ENCODE measurements at places on chromosomes 7 and 10. TPM values are rescaled to one million over a fixed set of nuclear protein-coding genes. Genes with fewer than 3 reads are reported as not detected.

The EPO gene
- not detected for total RNA-seq

The FAM131B gene
- 0.29 TPM for total RNA-seq

The NET1 gene
- 47.7 TPM for total RNA-seq

The GALNT17 gene
- total RNA-seq: not detected

DNA sequence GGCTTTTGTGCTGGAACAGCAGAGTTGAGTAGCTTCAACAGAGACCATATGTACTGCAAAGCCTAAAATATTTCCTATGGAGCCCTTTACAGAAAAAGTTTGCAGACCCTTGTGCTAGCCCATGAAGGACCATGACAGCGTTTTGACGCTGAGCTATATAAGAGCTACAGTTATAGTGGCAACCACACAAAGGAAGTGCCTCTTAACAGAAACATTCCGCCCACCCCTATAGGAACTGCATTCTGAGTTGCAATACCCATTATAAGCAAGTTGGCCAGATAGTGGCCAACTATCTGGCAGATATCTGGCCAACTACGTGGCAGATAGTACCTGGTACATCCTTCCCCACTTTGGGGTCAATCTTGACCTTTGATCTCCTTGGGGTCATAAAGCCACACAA lies 47.5 kb upstream of the DMBT1 start:
- H3K4me1 ChIP-seq: peaks cover 20% of the 10 kb centered on the region
- no peak for DNase-seq
- H3K4me3 ChIP-seq: no peak overlapping the region
- H3K36me3 ChIP-seq: no peaks in the 10 kb centered on the region

DNA sequence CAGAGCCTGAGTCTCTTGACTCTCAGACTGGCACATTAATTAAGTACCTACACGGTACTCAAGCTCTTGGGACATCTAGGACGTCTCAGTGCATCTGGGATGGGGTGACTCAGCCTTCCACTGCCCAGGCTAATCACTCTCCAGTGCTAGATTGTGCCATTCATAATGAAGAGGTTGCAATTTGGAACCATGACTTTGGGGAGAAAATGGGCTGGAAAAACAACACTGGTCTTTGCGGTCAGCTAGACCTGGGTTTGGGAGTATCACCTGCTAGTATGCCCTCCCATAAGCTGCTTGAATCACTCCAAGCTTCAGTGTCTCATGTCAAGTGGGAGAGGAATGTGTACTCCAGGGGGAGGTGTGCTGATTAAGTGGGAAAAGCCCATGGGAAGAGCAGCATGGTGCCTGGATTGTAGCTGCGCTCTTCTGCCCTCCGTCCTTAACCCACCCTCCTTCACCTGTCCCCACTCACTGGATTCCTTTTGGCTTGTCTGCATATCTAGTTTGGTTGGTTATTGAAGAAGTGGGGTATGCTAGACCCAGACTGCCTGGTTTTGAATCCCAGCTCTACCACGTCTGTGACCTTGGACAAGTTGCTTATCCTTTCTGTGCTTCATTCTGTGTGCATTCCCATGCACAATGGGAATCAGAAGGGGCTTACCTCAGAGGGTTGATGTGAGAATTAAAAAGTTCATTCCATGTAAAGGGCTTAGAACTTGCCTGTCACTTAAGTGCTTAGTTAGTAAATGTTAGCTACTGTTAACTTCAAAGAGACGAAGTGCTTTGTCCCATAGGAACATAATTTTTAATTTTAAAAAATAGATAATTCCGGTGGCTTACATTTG lies 3.8 kb downstream of the NFE2L3 start:
- no peaks in the 10 kb centered on the region for H3K27me3 ChIP-seq
- H3K27ac ChIP-seq: peak overlapping the region; percentile 78
- H3K36me3 ChIP-seq: peaks cover 18% of the 10 kb centered on the region
- peak overlapping the region; percentile 68 for H3K4me3 ChIP-seq

DNA sequence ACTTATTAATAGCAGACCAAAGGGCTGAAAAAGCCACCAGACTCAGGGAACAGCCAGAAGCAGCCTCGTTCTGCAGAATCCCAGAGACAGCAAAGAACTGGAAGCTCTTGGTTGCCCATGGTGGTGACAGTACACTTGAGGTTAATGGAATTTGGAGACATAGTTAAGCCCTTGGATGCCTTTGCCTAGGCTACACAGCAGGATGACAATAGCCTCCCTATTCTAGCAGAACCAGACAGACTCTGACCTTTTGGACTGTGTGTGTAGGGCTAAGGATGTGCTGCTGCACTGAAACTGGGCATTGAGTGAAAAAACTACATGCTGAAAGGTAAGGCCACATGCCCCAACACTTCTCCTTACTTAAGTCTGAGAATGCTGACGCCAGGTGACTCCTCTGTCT lies 22.7 kb downstream of the OTUD1 start:
- H3K27ac ChIP-seq: no peak overlapping the region
- H3K4me3 ChIP-seq: no peak overlapping the region
- H3K4me1 ChIP-seq: no peaks in the 10 kb centered on the region
- no peak for DNase-seq

DNA sequence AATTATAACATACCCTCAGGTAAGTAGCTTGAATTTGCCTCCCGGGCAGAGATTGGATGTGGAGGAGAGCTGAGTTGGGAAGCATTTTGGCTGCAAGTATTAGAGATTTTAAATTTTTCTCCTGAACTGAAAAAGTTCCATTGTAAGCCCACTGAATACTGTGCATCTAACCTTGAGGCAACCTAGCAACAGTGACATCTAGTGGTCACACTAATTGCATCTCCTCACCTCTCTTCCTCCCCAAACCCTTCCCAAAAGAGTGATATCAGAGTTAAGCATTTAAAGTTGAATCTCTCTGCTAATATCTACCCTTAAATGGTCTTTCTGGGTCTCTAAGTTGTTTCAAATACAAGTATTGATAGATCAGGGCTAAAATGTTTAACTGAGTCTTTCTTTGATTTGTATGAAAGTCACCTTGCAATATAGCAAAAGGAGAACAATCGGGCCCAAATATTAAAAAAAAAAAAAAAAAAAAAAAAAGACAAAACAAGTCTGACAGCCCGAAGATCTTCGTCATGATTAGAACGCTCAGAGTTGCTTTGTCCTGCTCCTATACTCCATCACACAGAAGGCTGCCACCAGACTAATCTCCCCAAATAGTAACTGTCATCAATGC lies 40.4 kb upstream of the DLX5 start:
- H3K4me3 ChIP-seq: no peak overlapping the region
- H3K27ac ChIP-seq: no peak overlapping the region
- H3K27me3 ChIP-seq: peaks cover 20% of the 10 kb centered on the region
- DNase-seq: peak; percentile 37
- H3K4me1 ChIP-seq: no peaks in the 10 kb centered on the region
- H3K36me3 ChIP-seq: no peaks in the 10 kb centered on the region

GRCh38 chr10:17335065-17335464 lies 107.0 kb downstream of the VIM start:
- no peak overlapping the region for H3K27ac ChIP-seq
- H3K4me1 ChIP-seq: peaks cover 2% of the 10 kb centered on the region
- H3K4me3 ChIP-seq: no peak overlapping the region
- peaks cover 4% of the 10 kb centered on the region for H3K27me3 ChIP-seq

GRCh38 chr7:24343614-24344013 lies 59.6 kb downstream of the NPY start:
- peaks cover 3% of the 10 kb centered on the region for H3K27me3 ChIP-seq
- no peak for DNase-seq
- H3K27ac ChIP-seq: no peak overlapping the region
- H3K36me3 ChIP-seq: no peaks in the 10 kb centered on the region

DNA sequence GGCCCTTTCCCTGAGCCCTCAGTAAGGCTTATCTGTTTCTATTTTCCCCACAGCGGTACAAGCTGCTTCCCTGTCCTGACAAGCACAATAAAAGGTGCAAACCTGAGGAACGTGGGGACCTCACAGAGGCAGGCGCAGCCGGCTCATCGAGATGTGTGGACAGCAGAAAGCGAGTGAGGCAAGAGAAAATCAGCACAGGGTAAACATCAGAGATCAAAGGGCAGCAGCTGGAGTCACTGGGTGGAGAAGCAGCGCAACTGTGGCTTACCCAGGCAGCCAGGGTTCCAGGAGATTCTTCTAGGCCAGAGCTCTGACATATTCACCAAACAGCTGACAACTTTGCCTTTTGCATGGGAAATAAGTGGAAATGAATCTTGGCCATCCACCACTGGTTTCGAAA lies 212.6 kb downstream of the WDR11 start:
- H3K27ac ChIP-seq: no peak overlapping the region
- peaks cover 2% of the 10 kb centered on the region for H3K27me3 ChIP-seq
- no peak overlapping the region for H3K4me3 ChIP-seq
- H3K36me3 ChIP-seq: no peaks in the 10 kb centered on the region

- no peaks in the 10 kb centered on the region for H3K36me3 ChIP-seq
- DNase-seq: no peak
- H3K27ac ChIP-seq: no peak overlapping the region
- no peak overlapping the region for H3K4me3 ChIP-seq
- H3K27me3 ChIP-seq: no peaks in the 10 kb centered on the region
- no peaks in the 10 kb centered on the region for H3K4me1 ChIP-seq
Measured at GRCh38 chr10:77458986-77459590, 178.5 kb downstream of the KCNMA1 start.

- H3K4me3 ChIP-seq: no peak overlapping the region
- no peak overlapping the region for H3K27ac ChIP-seq
- no peaks in the 10 kb centered on the region for H3K36me3 ChIP-seq
- peak; percentile 75 for DNase-seq
- peaks cover 3% of the 10 kb centered on the region for H3K4me1 ChIP-seq
- H3K27me3 ChIP-seq: no peaks in the 10 kb centered on the region
Measured at GRCh38 chr10:68156373-68157185, 47.3 kb downstream of the MYPN start.

GRCh38 chr10:96053985-96054384 lies 10.6 kb downstream of the CCNJ start:
- H3K36me3 ChIP-seq: peaks cover 53% of the 10 kb centered on the region
- H3K4me1 ChIP-seq: peaks cover 19% of the 10 kb centered on the region
- DNase-seq: no peak
- no peak overlapping the region for H3K27ac ChIP-seq

- no peaks in the 10 kb centered on the region for H3K36me3 ChIP-seq
- peaks cover 2% of the 10 kb centered on the region for H3K4me1 ChIP-seq
- no peak overlapping the region for H3K27ac ChIP-seq
- H3K27me3 ChIP-seq: no peaks in the 10 kb centered on the region
- no peak for DNase-seq
- no peak overlapping the region for H3K4me3 ChIP-seq
Measured at GRCh38 chr7:45689011-45689796, 115.0 kb downstream of the ADCY1 start.

- DNase-seq: peak; percentile 75
- H3K27ac ChIP-seq: peak overlapping the region; percentile 85
- no peaks in the 10 kb centered on the region for H3K36me3 ChIP-seq
- H3K27me3 ChIP-seq: peaks cover 25% of the 10 kb centered on the region
- peak overlapping the region; percentile 74 for H3K4me3 ChIP-seq
Measured at GRCh38 chr7:73717991-73718405, 1.5 kb downstream of the STX1A start.
